ENCODE measurements at places on chromosomes 3 and 15.

DNA sequence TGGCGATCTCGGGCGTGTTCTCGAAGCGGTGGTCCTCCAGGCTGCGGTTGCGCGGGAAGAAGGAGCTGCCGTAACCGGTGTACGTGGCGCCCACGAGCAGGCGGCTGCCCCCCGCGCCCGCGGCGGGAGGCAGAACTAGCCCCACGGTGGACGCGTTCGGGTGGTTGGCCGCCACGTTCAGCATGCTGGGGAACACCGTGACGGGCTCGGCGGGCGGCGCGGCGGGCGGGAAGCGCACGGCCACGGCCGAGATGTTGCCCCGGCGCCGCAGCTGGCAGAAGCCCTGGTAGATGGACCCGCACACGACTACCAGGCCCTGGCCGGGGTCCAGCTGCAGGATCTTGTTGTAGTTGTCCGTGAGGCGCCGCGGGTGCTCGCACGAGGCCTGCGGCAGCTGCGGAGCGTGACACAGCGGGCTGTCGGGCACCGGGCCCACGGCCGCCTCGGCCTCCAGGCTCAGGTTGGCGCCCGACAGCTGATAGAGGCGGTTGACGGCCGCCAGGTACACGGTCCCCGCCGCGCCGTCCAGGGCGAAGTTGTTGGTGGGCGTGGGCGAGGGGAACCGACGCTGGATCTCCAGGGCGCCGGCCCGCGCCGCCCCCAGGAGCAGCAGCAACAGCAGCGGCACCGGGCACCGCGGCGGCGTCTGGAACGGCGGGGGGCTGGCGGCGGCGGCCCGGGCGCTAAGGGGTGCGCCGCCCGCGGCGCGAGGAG lies 397 bp downstream of the PLXND1 start:
- DNase-seq = no peak

DNA sequence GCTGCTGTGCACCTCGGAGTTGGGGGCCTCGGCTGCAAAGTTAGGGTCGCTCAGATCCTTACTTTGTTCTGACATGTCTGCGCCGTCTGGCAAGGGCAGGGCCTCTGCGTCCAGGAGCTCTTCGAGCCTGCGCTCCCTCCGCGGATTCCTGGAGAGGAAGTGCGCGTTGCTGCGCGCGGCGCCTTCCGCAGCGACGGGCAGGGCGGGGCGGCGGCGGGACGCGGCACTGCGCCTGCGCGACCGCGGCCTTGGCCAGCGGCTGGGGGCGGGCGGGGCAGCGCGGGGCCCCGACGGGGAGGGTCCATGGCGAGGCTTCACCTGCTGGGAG lies at the start of gene NDN:
Gene NDN (minus strand): TSS at position 163 of the 328 bp plus-strand sequence. CDS start 88 bp downstream, at position 75.
- DNase-seq = no peak

- DNase-seq = no peak
These were observed 93.0 kb upstream of the HES1 start for GRCh38 chr3:194042927-194043326.

DNA sequence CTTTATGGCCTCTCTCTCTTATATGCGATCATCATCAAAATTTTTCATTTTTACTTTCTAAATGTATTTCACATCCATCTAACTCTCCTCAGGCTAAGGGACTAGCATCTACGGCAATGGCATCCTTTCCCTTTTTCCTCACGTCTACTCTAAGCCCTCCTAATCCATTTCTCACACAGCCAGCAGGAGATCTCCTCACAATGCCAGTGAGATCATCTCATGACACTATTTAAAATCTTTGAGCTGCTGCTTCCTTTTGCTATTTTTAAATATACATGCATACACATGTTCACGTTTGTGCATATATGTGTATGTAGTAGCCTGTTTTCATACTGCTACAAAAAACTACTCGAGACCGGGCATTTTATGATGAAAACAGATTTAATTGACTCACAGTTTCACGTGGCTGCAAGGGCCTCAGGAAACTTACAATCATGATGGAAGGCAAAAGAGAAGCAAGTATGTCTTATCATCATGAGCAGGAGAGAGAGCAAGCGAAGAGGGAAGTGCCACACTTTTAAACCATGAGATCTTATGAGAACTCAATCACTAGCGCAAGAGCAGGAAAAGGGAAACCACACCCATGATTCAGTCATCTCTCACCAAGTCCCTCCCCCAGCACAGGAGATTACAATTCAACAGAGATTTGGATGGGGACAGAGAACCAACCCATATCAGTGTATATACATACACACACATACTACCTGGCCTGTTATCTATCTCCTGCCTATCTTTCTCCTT lies 599.2 kb upstream of the ROBO1 start:
- no peak for DNase-seq

- no peak for DNase-seq
These were observed 81.1 kb downstream of the SOX14 start for GRCh38 chr3:137845194-137845593.

DNA sequence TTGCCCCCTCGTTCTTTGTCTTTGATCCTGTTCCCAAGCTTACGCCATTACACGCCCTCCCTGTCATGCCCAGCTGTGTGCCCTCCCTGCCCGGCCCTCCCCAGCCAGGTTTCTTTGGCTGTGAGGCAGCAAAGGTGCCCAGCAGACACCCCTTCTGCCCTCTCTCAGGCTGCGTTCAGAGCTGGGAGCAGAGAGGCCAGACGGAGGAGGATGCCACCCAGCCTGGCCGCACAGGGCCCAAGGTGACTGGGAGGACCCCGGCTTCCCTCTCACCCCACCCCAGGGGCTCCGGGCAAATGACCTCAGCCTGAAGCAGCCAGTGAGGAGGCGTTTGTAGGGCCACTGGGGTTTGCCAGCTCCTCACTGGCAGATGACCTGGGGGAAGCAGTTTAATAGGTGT lies 30.8 kb upstream of the LACTB start:
- no peak for DNase-seq

GRCh38 chr15:80854104-80854503 lies 74.9 kb downstream of the CEMIP start:
- no peak for DNase-seq

GRCh38 chr15:93562395-93563123 lies 473.5 kb upstream of the RGMA start:
- DNase-seq = no peak

DNA sequence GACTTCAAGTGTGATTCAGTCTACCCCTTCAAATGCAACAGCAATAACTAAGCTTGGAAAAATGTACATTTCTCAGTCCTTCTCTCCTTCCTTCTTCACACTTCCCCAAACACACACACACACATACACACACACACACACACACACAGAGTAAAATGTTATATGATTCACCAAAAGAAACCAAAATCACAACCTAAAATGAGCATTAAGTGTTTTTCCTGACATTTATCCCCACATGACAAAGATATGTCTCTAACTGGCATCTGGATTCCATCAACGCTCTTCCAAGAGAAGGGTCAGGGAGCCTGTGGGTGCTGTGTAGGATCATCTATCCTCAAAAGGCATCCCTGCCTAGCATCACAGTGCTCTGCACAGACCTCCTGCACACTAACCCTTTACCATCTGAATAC lies 21.0 kb downstream of the PDZRN3 start:
- DNase-seq = no peak

GRCh38 chr3:5009506-5010109 lies 30.4 kb downstream of the BHLHE40 start:
- DNase-seq = no peak

DNA sequence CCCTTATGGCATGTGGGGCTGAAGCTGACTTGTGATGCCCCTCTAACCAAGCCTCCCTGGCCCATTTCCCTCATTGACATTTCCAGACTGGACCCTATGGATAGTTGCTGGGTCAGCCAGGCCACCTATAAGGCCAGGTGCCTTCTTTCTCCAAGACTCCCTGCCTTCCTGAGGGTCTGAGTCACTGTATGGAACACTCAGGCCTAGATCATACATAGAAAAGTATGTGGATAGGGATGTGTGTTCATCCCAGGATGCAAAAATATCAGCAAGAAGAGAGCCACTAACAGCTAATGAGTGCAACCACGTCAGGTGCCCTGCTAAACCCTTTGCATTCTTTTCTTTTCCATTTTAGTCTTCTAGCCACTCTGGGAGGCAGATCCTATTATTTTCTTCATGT lies 168.4 kb upstream of the WNT5A start:
- DNase-seq = no peak

DNA sequence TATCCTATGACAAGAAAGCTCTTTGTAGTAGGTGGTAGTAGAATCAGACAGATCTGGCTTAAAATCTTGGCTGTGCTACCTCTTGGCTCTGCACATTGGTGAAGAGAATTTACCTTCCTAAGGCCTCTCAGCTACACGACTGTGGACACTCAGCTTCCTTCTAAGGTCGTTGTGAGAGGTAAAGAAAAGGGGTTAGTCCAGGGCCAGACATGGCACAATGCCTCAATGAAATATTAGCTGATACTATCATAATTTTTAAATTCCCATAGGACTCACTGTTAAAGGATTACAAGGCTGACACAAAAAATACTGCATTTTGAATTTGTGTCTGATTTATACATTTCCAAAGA lies 80.4 kb downstream of the IGF1R start:
- no peak for DNase-seq

DNA sequence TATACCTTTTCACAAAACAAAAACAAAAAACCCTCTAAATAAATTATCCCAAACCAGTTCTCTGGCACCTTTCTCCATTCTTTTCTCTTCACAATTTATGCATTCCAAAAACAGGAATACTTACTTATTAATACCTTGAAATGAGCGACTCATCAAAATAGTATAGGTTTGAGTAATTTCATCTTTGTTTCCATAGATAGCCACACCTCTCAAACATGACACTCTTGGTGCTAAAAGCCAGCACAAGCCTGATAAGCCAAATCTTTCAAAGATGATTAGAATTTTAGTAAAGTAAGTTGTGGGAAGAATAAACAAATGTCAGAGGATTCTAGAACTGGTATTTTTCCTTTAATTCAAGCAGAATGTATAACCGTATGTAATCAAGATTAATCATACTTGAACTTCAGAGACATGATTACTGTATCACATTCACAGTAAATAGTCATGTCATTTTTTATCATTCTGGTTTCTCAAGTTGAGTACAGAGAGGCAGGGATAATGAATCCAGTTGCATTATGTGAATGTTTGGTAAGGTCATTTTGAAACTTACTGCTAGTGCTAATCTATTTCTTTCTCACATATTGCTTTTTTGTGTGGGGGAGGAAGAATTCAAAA lies 12.1 kb upstream of the WDR5B start:
- no peak for DNase-seq

- DNase-seq = no peak
These were observed 124.3 kb upstream of the RGMA start for GRCh38 chr15:93213281-93213680.

DNA sequence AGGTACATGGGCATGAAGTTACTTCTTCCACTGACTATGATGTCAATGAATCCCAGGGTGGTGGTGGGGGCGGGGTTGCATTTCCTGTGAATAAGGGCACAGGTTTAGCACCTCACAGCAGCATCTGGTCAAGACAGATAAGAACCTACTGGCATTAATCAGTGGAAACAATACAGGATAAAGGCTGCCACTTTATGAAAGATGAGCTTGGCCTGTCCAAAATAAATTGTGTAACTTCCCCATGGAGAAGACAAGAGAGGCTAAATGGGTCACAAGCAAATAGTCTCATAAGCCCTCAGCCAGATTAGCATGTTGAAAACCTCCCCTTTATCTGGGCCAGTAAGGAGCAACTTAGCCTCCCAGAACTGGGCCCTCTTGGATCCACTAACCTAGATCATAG lies 27.4 kb upstream of the PLSCR2 start:
- DNase-seq = no peak

- no peak for DNase-seq
These were observed 20.7 kb upstream of the PPP2R3A start for GRCh38 chr3:135944831-135945230.

Data from T-helper 9 cell (primary cell).